ENCODE measurements at places on chromosomes 7 and 10. TPM values are rescaled to one million over a fixed set of nuclear protein-coding genes. Genes with fewer than 3 reads are reported as not detected.

DNA sequence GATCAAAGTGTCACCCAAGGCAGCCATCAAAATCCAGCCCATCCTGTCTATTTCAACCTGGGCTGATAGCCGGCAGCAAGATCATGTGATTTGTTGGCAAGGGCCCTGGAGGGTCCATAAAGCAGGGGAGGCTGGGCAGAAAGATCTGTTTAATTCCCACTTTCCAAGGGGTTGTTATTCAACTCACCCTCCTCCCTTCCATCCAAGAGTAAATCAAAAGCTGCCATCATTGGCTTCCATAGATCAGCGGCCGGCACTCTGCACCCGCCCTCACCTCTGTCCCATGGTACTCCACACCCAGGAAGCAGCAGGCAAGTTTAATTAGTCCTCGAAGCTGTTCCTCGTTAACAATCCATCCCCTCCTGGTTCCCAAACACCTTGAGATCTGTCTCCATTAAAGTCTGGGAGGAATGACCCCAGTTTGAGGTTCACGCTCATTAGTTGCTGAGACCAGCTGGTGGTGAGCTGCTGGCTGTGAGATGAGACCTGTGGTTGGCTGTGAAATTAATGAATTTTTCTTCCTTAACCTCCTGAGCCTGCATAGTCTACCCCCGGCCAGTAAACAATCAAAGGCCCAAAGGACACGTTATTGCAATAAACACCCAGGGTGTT is 120.6 kb upstream of the CHST15 start:
- H3K4me3 ChIP-seq = no peak overlapping the region
- no peaks in the 10 kb centered on the region for H3K4me1 ChIP-seq
- no peak overlapping the region for H3K27ac ChIP-seq
- H3K36me3 ChIP-seq = no peaks in the 10 kb centered on the region

DNA sequence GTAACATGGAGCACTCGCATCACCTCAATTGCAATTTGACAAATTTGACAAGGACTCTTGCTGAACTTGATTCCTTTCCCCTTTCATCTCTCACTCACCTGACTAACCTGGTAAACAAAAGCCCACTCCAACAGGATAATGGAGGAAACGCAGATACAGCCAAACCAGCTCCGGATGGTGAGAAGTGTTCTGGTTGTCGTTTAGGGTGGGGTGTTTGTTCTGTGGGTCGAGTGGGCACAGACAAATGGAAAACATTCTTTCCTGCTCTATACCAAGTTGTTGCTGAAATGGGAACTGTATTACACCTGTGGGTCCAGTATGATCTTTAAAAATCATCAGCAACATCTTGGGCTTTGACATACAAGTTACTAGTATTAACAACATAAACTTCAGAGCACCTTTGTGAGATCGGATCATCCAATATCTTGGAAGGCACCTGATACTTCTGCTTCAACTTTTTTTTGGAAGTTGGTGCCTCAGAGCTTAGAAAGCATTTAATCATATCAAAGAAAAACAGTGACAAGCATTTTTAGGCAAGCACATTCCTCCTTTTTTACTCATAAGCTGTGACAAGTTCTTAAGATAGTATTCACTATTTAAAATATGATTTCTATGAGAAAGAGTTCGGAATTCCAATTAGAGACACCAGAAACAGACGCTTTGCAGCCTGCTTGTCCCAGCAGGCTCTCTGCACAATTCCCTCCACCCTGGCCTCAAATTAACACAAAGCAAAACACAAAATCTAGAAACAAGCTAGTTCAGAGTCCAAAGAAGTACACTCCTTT is 58.1 kb downstream of the CCDC186 start:
- no peaks in the 10 kb centered on the region for H3K36me3 ChIP-seq
- H3K4me1 ChIP-seq = no peaks in the 10 kb centered on the region
- H3K4me3 ChIP-seq = no peak overlapping the region
- DNase-seq = no peak

Gene ZNF485
- 2.1 TPM for total RNA-seq

Gene NPC1L1
- total RNA-seq = 0.07 TPM

Gene SLC26A5
- not detected for total RNA-seq

DNA sequence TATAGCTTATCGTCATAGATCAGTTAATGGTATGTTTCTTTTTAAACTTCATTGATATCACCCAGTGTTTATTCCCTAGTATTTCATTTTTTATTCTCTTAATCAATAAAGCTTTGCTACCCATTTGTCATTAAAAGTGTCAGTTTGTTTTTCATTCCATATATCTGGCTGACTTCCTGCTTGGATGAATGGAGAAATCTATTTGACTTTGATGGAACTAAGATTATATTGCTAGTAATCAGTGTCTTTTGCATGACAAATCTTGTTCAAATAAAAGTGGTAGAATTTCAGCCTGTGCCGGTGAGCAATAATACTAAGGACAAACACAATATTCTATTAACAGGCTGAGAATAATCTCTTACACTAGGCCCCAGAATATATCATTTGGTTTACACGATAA is 203.3 kb downstream of the SEC23IP start:
- H3K4me1 ChIP-seq = no peaks in the 10 kb centered on the region
- H3K4me3 ChIP-seq = no peak overlapping the region
- no peaks in the 10 kb centered on the region for H3K27me3 ChIP-seq
- H3K36me3 ChIP-seq = no peaks in the 10 kb centered on the region

DNA sequence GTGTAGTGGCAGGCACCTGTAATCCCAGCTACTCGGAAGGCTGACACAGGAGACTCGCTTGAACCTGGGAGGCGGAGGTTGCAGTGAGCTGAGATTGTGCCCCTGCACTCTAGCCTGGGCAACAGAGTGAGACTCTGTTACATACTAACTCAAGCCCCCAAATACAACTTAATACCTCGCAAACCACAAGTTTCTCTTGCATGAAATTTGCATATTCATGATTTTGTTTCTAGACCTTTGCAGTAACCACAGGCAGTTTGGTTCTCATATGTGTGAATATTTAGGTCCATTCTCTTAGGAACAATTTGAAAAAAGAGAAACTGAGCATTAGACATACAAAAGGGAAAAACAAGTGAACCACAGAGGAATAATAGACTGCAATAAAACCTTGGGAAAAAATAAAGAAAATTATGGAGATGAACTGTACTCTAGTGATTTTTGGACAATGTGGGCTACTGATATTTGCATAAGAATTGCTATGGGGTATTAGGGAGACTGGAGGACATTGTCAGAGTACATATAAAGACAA is 77.0 kb downstream of the ZNF277 start:
- H3K4me3 ChIP-seq = no peak overlapping the region
- DNase-seq = no peak
- peaks cover 5% of the 10 kb centered on the region for H3K36me3 ChIP-seq
- no peaks in the 10 kb centered on the region for H3K4me1 ChIP-seq

- peaks cover 23% of the 10 kb centered on the region for H3K4me1 ChIP-seq
- no peaks in the 10 kb centered on the region for H3K27me3 ChIP-seq
- no peak for DNase-seq
- no peak overlapping the region for H3K27ac ChIP-seq
- no peaks in the 10 kb centered on the region for H3K36me3 ChIP-seq
These were observed 85.4 kb downstream of the DOCK4 start for GRCh38 chr7:112120696-112121217.

DNA sequence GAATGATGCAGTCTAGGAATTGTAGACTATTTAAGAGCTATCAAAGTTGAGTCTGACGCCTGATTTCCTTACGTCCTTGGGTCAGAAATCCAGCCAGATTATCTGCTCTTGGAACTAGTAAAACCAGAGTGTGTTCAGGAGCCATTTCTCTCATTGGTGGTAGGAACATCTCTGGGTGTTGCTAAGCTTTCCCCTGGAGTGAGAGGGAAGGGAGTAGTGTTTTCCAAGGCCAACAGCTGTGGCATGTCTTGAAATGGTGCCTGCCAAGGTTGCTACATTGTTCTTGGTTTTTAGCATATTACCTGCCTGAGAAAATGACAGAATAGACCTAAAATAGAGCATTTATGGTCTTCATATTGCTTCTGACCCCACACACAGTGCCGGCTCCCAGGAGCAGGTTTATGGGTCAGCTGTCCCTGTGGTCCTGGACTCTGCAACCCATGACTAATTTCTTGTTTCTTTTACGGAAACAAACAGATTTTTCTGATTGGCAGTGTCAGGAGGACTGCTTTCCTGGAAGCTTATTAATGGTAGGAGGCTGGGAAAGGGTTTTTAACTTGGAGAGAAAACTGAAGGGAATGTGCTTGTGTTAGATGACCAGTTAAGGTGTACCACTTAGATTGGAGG is 17.5 kb downstream of the GBF1 start:
- no peak for DNase-seq
- peaks cover 24% of the 10 kb centered on the region for H3K4me1 ChIP-seq
- no peak overlapping the region for H3K4me3 ChIP-seq
- no peaks in the 10 kb centered on the region for H3K27me3 ChIP-seq

GRCh38 chr7:18384491-18385143 is 110.9 kb upstream of the HDAC9 start:
- no peak overlapping the region for H3K27ac ChIP-seq
- no peaks in the 10 kb centered on the region for H3K4me1 ChIP-seq

Gene HOXA6
- total RNA-seq = not detected

- no peaks in the 10 kb centered on the region for H3K27me3 ChIP-seq
- no peak overlapping the region for H3K27ac ChIP-seq
- no peaks in the 10 kb centered on the region for H3K4me1 ChIP-seq
- H3K4me3 ChIP-seq = no peak overlapping the region
- peak; percentile 39 for DNase-seq
- H3K36me3 ChIP-seq = no peaks in the 10 kb centered on the region
These were observed 21.5 kb downstream of the ADAMTS14 start for GRCh38 chr10:70693619-70694335.

- peaks cover 14% of the 10 kb centered on the region for H3K4me1 ChIP-seq
- H3K27me3 ChIP-seq = no peaks in the 10 kb centered on the region
- peak; percentile 68 for DNase-seq
- H3K4me3 ChIP-seq = peak overlapping the region; percentile 89
- H3K36me3 ChIP-seq = no peaks in the 10 kb centered on the region
These were observed 559 bp downstream of the DBF4 start for GRCh38 chr7:87876869-87877234.

DNA sequence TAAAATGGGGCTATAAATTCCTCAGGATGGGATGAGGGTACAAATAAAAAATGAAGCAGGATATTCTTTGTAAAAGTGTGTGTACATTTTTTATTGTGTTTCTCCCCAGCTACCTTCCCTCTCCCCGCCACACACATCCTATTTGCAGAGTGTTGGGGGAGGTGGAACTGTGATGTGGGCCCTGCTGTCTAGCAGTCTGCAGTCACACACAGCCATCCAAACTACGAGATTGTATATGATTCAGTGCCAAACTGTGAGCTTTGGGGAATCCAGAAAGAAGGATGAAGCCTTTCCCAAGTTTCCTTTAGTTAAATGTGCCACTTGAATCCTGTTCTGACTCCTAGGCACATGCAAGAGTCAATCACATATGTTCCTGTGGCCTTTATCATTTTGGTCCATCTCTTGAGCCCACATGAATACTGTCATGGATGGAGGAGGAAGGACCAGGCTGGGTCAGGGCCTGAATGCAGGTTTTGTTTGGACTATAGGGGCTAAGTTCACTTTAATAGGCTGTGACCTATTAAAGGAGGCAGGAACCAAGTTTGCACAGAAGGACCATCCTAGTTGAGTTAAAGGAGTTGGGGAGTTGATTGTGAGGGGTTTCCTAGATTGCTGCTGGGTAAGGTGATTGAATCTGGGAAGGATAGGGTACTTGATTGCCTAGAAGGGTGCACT is 1.1 kb upstream of the SEMA4G start:
- no peak overlapping the region for H3K4me3 ChIP-seq
- H3K36me3 ChIP-seq = peaks cover 19% of the 10 kb centered on the region
- H3K27ac ChIP-seq = no peak overlapping the region
- no peak for DNase-seq
- H3K27me3 ChIP-seq = no peaks in the 10 kb centered on the region

DNA sequence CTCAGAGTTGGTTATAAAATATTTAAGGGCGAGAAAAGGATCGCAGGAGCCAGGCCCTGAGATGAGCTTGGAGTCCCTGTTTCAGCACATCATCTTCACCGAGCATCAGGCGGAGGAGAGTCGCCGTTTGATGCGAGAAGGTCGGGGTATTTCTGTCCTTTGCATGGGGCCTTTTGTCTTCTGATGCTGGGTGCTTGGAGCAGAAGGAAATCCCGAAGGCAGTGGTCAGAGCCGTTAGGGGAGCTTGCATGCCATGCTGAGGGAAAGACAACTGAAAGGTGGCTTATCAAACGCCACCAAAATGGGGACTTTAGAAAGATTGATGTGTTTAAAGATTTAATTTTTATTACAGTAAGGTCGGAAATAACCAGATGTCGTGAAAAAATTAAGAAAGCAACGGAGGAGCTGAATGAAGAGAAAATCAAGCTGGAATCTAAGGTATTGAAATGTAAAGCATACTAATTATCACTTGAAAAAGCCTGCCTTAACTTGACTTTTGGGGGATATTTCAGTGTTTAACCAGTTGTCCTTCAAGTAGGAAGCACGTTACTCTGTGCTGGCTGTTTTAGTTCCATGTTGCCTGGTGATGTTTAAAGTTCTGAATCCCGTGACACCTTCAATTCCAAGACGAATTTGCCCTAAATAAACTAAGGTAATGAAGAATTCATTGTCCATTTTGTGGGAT is 845 bp downstream of the CCDC172 start:
- no peak overlapping the region for H3K4me3 ChIP-seq
- H3K27me3 ChIP-seq = no peaks in the 10 kb centered on the region
- DNase-seq = no peak
- no peaks in the 10 kb centered on the region for H3K36me3 ChIP-seq

- H3K27me3 ChIP-seq = peaks cover 5% of the 10 kb centered on the region
- H3K4me1 ChIP-seq = peaks cover 13% of the 10 kb centered on the region
- no peak overlapping the region for H3K4me3 ChIP-seq
- DNase-seq = no peak
These were observed 3.3 kb upstream of the SEPHS1 start for GRCh38 chr10:13351340-13351915.

Gene FAM131B
- 0.55 TPM for total RNA-seq

Gene CCDC172
- total RNA-seq = not detected

DNA sequence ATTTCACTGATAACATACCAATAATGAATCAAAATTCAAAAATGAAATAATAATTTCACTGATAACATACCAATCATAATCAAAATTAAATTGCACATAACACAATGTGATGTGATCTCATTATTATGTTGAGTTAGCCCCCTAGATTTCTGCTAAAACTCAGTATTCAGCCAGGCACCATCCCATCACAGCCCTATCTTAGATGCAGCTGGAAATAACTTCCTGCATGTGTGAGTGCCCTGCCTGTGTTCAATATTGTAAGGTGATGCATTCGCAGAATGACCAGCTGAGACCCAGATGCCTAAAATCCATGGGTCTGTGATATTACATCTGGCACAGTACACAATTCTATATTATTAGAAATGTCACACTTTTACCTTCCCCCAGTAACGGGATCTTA is 142.4 kb downstream of the CALCR start:
- no peak overlapping the region for H3K27ac ChIP-seq
- H3K4me3 ChIP-seq = no peak overlapping the region
- H3K4me1 ChIP-seq = no peaks in the 10 kb centered on the region
- DNase-seq = no peak
- H3K27me3 ChIP-seq = no peaks in the 10 kb centered on the region

- H3K27ac ChIP-seq = no peak overlapping the region
- H3K4me3 ChIP-seq = no peak overlapping the region
- DNase-seq = no peak
- no peaks in the 10 kb centered on the region for H3K4me1 ChIP-seq
- no peaks in the 10 kb centered on the region for H3K36me3 ChIP-seq
- H3K27me3 ChIP-seq = no peaks in the 10 kb centered on the region
These were observed 148.4 kb downstream of the PLXDC2 start for GRCh38 chr10:19964625-19965024.

Measured in heart left ventricle (tissue), 16 donors.